ENCODE measurements at places on chromosomes 12 and 14.

DNA sequence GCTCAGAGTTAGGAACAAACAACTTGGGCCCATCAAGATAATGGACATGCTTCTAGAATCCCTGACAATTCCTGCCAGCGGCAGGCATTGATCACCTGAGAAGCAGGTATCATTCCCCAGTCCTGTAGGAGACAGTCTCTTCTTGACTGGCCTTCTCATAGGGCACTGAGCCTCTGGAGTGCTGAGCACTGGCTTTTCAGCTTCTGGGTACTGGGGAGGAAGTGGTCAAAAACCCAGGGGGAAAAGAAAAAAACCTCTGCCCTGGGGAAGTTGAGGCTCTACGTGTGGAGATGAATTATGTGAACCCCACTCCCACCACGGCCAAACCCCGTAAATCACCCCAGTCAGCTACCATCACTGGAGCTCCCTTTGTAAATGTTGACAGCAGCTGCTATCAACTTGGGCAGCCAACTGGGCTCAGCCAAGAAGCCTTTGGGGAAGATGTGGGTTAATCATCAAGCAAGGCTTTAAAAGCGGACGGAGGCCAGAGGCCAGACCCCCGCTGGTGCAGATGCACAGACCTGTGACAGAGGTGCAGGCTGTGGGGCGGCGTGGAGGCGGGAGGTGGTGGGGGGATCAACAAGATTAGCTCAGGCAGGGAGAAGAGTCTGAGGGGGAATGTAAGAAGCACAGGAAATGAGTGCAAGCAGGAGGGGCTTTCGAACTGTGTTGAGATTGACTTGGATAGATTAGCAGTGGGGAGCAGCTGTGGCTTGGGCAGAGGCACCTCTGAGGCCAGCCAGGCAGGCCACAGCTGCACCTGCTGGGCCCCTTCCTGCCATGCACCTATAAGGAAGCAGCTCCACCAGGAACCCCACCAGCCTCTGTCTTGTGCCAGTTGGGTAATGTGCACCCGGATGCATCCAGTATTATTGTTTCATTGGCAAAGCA, 105.4 kb upstream of the HIF1A start:
- no peak for DNase-seq

DNA sequence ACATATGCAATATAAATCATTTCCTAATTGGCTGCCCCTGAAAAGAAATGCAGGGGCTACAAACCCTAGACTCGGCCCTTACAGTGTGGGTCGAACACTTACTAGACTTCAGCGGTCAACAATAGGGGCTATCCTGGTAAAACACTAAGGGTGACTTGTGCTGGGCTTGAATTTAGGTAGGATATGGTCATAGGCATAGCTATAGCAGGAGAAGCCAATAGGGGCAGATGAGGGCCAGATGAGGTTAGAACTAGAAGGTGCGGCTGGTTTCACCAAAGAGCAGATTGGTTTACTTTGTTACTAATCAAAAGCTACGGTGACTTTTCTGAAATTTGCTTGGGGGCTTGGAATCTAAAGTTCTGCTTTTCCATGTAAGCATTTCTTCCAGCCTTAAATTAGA, 282.3 kb upstream of the DIO2 start:
- DNase-seq, result no peak

DNA sequence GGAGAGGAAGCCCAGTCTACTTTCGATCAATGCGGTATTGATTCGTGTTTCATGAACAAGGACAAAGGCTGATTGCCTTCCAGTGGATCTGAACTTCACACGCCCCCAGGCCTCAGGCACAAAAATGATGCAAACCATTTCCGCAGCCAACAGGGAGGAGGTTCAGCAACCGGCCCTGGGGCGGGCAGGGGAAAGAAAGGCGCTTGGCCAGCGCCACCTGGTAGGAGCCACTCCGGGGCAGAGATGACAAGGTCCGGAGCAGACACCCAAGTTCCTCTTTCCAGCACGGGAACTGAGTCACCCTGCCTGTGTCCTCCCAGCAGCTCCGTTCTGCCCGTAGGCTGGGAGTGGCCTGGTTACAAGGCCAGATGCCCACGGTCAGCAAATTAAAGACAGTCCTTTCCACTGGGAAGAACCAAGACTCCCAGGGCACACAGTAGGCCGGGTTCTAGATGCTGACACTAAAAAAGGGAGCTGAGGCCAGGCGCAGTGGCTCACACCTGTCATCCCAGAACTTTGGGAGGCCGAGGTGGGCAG, 136.3 kb downstream of the SCARB1 start:
- no peak for DNase-seq

GRCh38 chr12:106234449-106234848, 13.4 kb downstream of the CKAP4 start:
- no peak for DNase-seq

- no peak for DNase-seq
These were observed 30.3 kb downstream of the PITPNM2 start for GRCh38 chr12:123120452-123121166.

- no peak for DNase-seq
These were observed 100.6 kb downstream of the DACT1 start for GRCh38 chr14:58738189-58738836.

- no peak for DNase-seq
These were observed 15.7 kb downstream of the PGAM5 start for GRCh38 chr12:132726386-132726785.

All from stimulated activated CD8-positive, alpha-beta memory T cell treated with anti-CD3 and anti-CD28 coated beads, Interleukin-15, amount 100 ng/mL, for 4 hours (primary cell).